ENCODE measurements at places on chromosomes 2 and 18.

GRCh38 chr2:68789603-68790002 is 55.0 kb downstream of the ARHGAP25 start:
- DNase-seq: no peak

GRCh38 chr18:66196805-66197204 is 407.1 kb downstream of the CDH19 start:
- DNase-seq: no peak

- DNase-seq: no peak
Observed at GRCh38 chr18:58288921-58289797, 245.1 kb downstream of the NEDD4L start.

GRCh38 chr2:118558846-118559245 is 288.6 kb downstream of the EN1 start:
- DNase-seq: no peak

GRCh38 chr2:135010200-135010942 is 36.9 kb downstream of the MAP3K19 start:
- DNase-seq: no peak

DNA sequence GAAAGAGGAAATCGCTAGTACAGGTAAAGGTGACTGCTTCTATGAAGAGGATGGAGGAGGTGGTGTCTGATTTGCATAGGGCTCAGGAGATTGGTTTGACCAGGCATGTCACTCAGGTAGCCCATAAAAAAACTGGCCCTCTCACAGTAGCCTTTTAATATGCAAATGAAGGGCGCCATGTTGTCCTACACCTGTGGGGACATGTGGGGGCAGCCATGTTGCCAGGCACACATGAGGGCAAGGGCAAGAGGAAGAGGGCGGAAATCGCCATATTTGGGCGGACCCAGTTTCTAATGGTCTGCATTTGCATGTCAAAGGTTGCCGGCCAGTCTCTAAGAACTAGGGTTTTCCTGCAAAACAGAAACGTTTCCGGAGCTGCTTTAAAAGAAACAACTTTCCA is 1330.6 kb downstream of the DSC3 start:
- DNase-seq: no peak

GRCh38 chr2:11773747-11774525 is 27.5 kb downstream of the LPIN1 start:
- DNase-seq: peak; percentile 7

DNA sequence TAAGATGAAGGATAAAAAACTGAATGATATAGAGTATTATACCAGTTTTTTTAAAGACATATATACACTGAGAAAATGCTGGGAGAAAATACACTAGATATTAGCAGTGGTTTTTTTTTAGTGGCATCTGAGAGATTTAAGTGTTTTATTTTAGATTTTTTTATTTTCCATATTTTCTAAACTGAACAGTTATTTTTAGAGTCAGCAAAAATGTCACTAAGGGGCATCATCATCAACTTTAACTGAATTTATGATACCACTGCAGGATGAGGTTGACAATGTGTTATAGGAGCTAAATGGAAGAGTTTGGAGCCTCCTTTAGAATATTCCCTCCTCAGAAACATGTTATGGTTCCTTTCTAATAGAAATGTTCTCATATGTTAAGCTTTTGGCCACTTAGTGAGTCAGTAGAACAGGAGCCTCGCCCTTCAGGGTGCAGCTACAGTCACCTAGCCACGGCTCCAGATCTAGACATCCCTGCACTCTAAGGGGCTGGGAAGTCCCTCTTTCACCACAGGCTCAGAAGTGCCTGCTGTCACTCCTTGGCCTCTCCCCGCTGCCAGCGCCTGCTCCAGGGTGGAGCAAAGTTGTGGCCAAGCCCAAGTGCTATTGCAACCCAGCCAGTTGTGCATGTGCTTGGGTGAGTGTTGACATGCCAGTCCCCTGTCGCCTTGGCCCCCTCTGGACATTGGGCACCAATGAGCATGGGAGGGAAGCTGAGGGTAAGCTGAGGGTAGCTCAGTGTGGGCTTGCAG is 210.7 kb upstream of the RASGRP3 start:
- no peak for DNase-seq

GRCh38 chr18:3491981-3492555 is 42.1 kb downstream of the TGIF1 start:
- no peak for DNase-seq

GRCh38 chr2:227748079-227748478 is 2.4 kb downstream of the SCYGR8 start:
- no peak for DNase-seq

DNA sequence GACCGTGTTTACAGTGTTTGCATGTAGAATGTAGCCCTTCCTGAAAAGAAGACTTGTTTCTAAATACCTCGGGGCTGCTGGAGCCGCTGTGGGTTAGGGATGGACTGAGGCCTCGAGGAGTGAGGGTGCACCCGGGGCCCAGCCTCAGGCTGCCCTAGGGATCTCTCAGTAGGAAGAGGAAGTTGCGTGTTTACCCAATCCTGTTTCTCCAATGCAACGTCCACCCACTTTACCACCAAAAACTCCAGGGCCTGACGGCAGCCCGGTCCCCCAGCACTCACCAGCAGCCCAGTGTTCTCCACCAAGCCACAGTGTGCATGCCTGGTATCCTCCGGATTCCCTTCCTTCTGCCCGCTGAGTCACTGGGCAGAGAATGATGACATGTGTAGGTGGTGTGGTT is 255.8 kb downstream of the GLI2 start:
- no peak for DNase-seq

GRCh38 chr2:47323822-47324171 is 79.2 kb upstream of the MSH2 start:
- DNase-seq: no peak

DNA sequence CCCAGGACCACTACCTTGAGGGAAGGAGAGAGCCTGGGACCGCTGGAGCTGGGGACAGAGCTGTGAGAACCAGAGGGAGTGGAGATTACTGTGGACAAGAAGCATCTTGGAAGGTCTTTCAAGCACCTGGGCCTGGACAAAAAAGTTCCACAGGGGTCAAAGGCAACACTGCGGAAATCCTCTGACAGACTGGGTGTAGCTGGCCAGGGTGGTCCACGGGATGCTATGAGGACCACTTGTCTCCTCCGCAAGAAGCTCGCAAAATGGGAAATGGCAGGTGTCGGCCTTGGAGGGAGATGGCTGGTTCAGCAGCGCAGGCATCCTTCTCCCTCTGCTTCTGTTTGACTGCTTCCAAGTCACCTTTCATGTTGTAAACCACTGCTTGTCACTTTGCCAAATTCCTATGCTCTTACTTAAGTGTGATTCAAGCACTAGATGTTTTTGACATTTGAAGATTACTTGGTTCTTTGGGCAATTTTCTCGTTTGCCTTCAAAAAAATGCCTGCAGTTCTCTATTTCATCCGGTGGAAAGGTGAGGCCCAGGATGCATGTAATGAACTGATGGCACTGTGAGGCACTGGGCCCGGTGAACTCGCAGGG is 27.7 kb downstream of the KLHL29 start:
- no peak for DNase-seq

GRCh38 chr2:174376967-174377366 is 18.6 kb upstream of the SCRN3 start:
- peak; percentile 19 for DNase-seq

GRCh38 chr2:193963472-193964119 is 1693.4 kb upstream of the SLC39A10 start:
- DNase-seq: peak; percentile 87

DNA sequence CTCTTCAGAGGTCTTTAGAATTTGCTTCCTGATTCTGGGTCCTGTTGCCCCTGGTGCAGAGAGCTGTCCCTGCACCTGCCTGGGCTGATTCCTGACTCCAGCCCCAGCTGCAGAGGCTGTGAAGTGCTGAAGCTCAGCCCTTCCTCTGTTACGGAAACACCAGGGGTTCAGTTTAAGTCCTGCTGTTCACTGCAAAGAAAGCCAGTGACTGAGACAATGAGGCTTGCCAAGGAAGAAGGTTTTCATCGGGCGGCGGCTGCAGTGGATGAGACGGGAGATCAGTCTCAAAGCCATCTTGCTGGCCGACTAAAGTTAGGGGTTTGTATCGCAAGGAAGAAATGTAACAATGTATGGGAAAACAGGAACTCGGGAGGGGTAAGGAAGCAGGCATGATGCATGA is 142.4 kb upstream of the ZNF236 start:
- DNase-seq: no peak

GRCh38 chr2:219160186-219161017 is at the start of gene NHEJ1:
Gene NHEJ1, minus strand, starts transcription at chr2:219160815. Its CDS starts 2,453 bp downstream, at chr2:219158362.
- DNase-seq: peak; percentile 98

GRCh38 chr18:21262979-21263378 is 20.9 kb downstream of the GREB1L start:
- no peak for DNase-seq

- DNase-seq: no peak
Observed at GRCh38 chr2:120161190-120161589, 62.0 kb downstream of the TMEM185B start.

DNA sequence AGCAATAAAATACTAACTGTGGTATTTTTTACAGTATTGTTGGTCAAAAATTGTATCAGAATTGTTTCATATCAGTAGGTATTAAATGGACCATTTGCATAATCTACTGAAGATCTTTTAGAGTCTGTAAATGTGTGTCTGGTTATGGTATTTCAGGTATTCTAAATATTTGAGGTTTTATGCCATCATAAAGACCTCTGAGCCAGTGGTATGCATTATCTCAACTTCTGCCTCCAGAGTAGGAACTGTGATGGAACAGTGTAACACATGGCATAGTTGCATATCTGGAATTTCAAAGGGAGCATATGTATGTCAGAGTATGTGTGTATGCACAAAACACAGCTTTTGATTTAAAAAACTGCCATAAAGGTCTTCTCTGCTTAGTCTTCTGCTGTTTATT is 15.4 kb downstream of the GREB1L start:
- DNase-seq: no peak

DNA sequence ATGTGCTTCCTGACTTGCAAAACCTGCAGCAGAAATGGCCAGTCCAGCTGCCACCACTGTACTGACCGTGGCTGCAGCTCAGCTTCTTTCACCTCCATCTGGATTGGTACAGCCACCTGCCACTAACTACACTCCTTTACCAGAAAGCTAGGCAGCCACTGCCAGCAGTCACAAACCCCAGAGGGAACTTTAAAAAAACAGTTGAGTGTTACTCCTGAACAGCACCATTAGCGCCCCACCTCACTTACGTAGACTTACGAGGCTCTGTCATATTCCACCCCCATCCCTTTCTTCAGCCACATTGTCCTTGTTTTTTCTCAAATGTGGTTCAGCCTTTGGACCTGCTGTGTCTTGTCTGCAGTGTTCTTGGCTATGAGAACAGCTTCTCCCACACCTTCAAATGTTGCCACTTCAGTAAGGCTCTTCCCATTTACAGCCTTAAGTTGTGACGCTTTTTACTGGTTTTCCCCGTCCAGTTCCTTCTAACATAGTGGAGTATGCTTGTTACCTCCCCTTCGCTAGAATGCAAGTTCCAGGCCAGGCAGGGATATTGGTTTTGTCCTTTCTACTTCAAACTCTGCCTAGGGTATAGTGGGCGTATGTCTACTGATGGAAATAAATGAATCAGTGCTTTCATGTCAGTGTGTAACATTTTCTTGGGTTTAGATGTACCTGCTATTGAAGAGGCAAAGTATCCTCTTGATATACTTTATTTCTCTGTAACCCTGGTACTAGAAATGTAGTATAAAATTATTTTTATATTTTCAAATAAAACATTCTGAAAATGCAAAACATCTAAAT is 17.0 kb downstream of the HNRNPA3 start:
- DNase-seq: peak; percentile 37

DNA sequence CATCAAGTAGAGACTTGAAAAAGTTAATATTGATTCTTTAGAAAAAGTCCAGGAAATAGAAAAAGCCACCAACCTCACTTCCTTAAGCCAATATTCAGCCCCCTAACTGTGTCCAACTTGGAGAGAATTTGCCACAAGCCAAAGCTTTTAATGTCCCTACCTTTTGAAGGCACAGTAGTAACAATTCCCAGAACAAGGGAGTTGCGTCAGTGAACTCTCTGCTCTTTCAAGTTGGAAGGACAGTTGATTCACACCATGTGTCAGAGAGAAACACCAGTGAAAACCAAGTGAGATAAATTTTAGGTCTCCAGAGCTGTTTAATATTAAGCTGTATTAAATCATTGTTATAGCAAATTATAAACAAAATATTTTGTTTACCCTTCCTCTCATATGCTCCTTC is 66.1 kb downstream of the EXOC6B start:
- DNase-seq: no peak

DNA sequence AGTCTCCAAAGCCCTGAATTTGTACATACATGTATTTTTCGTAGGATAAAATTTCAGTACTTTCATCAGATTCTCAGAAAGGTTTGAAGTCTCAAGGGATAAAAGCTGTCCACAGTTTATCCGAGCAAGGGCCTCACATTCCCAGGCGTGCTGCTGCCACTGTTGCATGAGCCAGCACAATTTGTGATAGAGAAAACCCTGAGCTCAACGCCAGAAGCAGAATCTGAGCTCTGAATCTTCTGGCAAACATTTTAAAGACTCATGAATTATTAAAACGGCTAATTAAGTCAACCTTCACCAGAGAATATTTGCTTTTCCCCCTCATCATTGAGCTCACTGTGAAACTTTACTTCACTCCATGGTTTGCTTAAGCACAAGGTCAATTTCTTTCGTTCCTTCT is 38.5 kb upstream of the STPG4 start:
- no peak for DNase-seq

GRCh38 chr18:29652797-29653196 is 1389.7 kb downstream of the DSC3 start:
- peak; percentile 28 for DNase-seq
